ENCODE measurements at places on chromosomes 11 and 22.
A peak's percentile ranks its signal among the peaks of the same experiment; 100 is the strongest.

- no peak for DNase-seq
These were observed 1.3 kb upstream of the HDAC10 start for GRCh38 chr22:50252082-50253045.

- peak; percentile 73 for DNase-seq
These were observed 33.8 kb upstream of the PPARA start for GRCh38 chr22:46116491-46116958.

GRCh38 chr22:41482319-41482935, 13.5 kb downstream of the ACO2 start:
- no peak for DNase-seq

DNA sequence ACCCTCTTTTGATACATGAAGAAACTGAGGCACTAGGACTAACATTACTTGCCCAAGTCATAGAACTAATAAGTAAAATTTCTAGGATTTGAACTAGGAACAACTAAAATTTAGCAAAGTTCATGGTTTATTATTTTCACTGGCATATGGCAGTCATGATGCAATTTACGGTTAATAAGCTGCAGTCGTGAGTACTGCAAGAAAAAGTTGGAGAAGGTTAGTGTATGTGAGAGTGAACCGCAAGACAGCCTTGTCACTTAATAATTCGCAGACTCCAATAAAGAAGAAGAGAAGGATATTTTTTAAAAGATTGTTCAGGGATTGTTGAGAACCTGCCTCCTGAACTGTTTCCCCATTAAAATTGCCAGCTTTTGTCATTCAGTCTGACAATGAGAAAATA, 663.4 kb upstream of the TENM4 start:
- DNase-seq = no peak

DNA sequence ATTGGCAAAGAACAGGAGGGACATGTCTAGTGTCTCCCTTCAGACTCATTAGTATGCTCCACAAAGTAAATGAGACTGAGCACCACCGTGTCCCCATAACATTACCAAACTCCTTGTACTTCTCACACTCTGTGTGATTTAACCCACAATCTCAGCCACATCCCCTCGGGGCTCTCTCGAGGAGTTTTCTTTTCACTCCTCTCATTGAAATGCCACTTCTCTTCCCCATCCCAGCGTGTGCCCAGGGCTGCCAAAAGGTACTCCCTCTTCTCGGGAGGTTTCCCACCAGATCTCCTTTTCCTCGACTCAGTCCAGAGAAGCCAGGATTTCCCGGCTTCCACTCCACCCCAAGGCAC, 1.1 kb downstream of the RBFOX2 start:
- no peak for DNase-seq

DNA sequence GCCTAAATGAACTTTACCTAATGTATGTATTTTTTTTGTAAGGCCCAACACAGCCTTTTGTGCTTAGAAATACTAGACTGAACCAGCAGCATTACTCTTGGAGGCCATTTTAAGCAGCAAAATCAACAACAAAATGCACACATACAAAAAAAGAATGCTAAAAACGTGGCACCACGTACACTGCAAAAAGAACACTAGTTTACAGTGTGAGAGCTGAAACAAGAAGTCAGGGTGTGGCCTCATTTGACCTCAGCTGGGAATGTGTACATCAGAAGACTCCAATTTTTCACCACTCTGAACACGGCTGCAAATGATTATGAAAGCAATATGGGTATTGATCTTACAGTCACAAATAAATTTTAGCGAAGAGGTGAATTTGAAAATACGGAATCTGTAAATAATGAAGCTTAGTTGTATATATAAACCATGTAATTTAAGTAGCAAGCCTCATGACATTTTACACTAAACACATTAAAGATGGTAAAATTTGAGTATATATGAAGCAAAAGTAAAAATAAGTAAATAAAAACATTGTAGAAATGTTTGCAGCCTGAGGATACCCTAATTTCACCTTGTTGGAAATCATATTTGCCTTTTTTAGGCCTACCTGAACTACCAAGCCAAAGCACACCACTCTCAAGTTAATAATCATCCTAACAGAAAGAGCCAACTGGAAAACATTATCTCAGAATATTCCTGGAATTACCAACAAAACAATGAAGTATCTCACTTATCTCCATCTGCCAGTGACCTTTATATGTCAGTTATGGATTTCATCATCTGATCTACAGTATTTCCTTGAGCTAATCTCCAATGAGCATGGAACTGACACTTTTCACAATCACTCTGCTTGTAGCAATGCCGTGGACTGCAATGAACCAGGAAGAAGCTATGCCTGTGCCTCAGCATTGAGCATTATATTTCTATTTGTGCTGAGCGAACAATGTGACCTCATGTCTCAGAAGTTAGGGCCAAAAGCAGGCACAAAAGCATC, 319.5 kb upstream of the FAT3 start:
- DNase-seq = no peak

- no peak for DNase-seq
These were observed 25.7 kb downstream of the GLB1L2 start for GRCh38 chr11:134357545-134357839.

GRCh38 chr11:26688701-26689100, 33.2 kb downstream of the SLC5A12 start:
- DNase-seq = no peak

GRCh38 chr11:11416917-11417316, 63.9 kb upstream of the CSNK2A3 start:
- DNase-seq = no peak

GRCh38 chr11:810040-810567, 337 bp downstream of the RPLP2 start:
- no peak for DNase-seq

DNA sequence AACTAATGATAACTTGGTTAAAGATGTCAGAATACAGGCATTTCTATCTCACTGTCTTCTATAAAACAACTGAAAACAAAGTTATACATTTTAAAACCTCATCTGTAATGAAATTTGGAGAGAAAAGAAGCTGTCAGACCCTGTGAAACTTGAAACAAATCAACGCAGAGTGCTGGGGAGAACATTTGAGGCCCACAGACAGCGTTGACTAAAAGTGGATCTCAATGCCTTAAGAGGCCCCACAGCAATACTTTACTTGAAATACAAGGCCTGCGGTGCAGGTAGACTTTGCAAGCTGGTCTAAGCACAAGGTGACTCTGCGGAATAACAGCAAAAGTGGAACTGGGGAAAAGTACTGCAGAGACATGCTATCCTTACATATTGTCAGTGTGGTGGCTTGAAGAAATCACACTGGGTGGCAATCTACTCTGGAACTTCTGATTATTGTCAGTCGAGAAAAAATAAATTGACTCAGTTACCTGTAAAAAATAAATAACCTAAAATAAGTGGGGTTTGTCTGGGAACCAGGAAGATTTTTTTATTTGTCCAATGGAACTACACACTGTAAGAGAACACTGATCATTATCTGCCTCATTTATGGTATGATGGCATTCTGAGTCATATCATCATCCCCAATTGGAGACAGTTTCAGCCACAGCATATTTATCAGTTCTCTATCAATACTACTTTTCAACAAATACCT, 138.9 kb downstream of the LUZP2 start:
- DNase-seq = no peak

- no peak for DNase-seq
These were observed 20.3 kb upstream of the MYRF start for GRCh38 chr11:61731952-61732675.

- DNase-seq = no peak
These were observed 1.1 kb downstream of the EXT2 start for GRCh38 chr11:44096360-44097185.

DNA sequence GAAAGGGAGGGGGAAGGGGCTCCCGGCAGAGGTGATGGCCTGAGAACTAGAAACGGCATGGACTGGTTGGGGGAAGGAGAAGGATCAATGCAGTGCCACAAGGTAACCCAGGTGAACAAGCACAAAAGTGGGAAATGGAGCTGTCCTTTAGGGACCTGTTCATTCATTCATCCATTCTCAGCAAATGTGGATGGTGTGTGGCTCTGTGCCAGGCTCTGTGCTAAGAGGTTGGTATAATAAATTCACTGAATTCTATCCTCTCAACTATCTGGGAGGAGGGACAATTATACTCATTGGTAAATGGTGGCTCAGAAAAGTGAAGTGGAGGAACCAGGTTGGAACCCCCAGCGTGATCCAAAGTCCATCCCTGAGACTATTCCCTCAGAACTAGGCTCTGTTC, 18.6 kb upstream of the ARAP1 start:
- no peak for DNase-seq

DNA sequence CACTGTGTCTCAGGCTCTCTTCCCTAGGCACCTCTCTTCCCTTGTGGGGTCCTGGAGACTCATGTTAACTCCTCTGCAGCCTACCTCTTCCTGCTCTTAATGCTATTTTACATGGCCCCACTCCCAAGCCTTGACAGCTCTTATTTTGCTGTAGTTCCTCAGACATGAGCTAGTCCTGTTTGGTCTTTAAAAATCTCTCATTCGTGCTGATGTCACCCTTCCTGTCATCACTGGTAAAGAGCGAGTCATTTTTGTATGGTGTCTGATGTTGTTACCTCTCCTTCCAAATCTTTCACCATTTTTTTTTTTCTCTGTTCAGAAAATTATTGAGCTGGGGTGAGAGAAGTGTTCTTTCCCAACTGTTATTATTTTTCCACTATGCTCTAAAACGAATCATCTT, 84.8 kb upstream of the ZBED5 start:
- no peak for DNase-seq

DNA sequence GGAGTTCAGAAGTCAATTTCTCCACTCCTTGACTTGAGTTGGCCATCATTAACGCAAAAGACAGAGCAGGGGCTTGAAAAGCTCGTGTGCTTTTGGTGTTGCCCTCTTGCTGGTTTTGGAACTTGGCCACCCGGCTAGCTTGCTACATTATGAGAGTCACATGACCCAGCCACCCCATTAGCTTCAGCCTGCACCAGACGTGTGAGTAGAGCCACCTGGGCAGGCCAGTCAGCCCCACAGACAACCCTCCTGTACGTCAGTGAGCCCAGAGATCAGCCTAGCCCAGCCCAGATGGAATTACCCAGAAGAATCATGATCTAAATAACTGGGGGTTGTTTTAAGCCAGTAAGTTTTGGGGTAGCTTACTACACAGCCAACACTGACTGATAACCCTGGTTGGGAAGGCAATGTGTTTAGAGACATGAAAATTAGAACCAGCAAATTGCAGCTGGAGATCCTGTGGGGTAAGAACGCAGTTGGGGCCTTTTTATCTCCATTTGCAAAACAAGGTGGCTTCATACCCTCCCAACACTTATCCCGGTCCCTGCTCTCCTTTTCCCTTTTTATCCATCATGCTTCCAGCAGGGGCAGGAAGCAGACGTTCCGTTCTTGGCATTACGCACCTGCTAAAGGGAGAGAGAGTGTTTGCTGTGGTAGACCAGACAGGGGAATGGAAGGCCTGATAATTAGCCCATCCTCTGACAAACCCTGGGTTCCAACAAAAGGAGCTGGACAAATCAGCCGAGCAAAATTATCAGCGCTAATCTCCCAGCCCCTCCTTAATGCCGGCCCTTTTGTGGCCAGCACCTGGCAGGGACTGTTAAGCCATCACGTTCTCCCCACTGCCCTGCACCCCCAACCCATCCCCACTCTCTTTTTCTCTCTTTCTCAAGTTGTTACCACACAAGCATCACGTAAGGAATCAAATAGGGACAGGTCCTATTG, 548.7 kb upstream of the CADM1 start:
- no peak for DNase-seq

- no peak for DNase-seq
These were observed 2.3 kb downstream of the KRTAP5-11 start for GRCh38 chr11:71580057-71581003.

- DNase-seq = no peak
These were observed 170.8 kb downstream of the TBC1D22A start for GRCh38 chr22:46933040-46933930.

DNA sequence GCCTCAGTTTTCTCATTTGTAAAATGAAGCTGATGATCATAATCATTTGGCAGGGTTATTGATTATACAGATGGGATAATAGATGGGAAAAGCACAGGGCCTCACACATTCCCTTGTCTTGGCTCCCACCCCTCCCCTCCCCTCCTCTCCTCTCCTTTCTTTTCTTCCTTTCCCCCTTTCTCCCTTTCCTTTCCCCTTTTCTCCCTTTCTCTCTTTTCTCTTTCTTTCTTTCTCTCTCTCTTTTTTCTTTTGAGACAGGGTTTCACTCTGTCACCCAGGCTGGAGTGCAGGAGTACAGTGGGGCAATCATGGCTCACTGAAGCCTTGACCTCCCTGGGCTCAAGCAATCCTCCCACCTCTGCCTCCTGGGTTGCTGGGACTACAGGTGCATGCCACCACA, 161.0 kb upstream of the NARS2 start:
- no peak for DNase-seq

DNA sequence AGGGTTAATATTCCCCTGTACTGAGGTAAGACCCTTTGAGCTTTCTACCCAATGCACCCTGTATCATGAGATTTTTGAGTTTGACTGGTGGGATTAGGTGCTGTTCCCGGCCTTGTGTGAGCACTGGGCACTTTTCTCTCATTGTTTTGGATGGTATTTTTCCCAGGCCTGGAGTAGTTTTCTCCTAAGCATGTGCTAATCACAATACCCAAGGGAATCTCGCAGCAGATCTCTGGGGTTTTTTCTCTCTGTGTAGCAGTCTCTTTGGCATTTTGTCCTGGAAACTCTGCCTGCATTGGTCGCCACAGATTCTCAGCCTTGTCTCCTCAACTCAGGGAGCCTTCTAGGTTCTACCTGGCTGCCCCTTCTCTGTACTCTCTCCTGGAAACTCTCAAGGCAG, 19.9 kb downstream of the IGHMBP2 start:
- DNase-seq = no peak

GRCh38 chr11:63813035-63813562, at the start of gene SPINDOC:
TSS of gene SPINDOC (plus strand) at chr11:63813456. CDS start at chr11:63813687, 231 bp downstream.
- peak; percentile 91 for DNase-seq

- no peak for DNase-seq
These were observed 41.6 kb downstream of the WEE1 start for GRCh38 chr11:9615031-9615451.

DNA sequence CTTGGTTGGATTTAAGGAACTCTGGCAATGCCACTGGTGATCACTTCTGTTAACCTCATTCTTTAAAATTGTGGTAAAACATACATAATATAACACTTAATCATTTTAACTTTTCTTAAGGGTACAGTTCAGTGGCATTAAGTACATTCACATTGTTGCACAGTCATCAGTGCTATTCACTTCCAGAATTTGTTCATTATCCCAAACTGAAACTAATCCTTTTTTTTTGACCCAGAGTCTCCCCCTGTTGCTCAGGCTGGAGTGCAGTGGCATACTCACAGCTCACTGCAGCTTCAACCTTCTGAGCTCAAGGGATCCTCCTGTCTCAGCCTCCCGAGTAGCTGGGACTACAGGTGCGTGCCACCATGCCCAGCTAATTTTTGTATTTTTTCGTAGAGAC, 10.6 kb downstream of the ELF5 start:
- DNase-seq = no peak

DNA sequence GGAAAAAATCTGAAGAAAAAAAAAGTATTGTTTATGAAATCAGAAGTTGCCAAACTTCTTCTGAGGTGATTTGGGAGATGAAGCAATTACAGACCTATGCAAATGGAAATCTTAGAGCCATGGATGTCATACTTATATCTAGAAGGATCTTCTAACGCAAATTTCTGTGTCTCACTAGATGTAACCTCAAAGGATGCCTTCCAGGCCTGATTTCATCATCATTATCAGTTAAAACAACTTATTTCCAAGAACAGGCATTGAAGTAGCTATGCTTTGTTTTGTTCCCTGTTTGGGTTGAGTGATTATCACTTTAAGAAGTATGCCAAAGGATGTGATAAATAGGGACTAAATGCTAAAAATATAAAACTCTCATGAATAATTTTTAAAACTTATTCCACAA, 43.9 kb upstream of the ANGPTL5 start:
- no peak for DNase-seq
